ENCODE measurements at places on chromosomes 7 and 10.

DNA sequence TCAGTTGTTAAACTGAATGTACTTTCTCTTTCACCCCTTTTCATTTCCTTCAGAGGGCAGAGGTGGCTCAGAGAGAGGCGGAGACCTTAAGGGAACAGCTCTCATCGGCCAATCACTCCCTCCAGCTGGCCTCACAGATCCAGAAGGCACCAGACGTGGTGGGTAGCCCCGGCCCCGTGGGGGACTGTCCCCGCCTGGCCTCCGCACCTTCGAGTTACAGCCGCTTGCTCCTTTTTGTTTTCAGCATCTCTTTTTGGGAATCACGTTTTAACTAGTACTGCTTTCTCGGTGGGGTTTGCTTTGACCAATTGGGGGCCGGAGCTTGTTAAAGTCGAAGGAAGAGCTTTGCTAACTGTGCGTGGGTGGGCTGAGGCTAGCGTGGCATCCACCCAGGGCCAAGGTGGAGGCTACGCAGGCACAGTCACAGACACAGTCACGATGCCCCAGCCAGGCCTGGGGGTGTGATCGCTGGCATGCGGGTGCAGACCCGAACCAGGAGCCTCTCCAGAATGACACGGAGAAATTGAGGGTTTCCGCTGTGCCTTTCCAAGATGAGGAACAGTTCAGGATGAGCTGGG, 116.2 kb upstream of the SH2B2 start:
- no peak for DNase-seq
- H3K4me3 ChIP-seq = no peak overlapping the region
- H3K4me1 ChIP-seq = no peaks in the 10 kb centered on the region
- no peaks in the 10 kb centered on the region for H3K36me3 ChIP-seq

GRCh38 chr7:85201209-85201608, 14.4 kb upstream of the SEMA3D start:
- H3K27me3 ChIP-seq = no peaks in the 10 kb centered on the region
- no peaks in the 10 kb centered on the region for H3K36me3 ChIP-seq
- DNase-seq = no peak
- H3K4me1 ChIP-seq = no peaks in the 10 kb centered on the region
- no peak overlapping the region for H3K27ac ChIP-seq

DNA sequence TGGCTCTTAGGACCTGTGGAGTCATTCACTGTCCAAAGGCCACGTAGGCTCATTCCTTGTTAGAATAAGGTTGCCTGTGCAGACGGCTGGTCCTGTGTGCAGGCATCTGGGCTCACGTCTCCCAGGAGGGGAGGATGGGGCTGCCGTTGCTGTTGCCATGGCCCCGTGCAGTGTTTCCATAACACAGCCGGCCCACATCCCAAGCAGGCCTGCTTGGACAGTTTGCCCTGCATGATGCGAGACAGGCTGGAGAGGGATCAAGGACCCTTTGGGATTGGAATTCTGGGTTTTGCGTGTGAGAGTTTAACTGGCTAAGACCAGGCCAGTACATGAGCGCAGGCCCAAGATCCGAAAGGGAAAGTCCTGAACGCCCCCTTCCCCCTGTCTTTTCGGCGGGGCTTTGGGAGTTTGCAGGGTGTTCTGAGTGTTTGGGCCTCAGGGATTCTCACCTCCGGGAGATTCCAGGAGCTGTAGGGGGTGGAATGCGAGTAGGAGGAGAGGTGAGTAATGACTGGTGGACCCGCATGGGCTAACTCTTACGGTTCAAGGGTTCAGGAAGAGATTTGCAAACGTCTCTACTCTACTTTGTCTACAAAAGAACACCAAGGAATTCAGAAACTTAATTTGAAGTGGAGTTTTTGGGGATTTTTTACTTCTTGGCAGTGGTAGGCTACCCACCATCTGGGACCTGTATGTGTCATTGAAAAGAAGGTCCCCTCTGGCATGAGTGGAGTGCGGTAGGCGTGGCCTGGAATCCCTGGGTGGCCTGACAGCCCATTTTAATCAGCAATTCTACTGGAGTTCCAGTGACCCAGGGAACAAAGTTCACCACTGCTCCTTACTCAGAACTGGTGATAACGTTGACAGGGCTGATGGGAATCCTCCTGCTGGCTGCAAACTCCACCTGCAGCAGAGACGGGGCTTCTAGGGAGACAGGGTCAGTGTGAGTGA, 125.4 kb downstream of the ITIH5 start:
- DNase-seq = no peak
- H3K4me1 ChIP-seq = no peaks in the 10 kb centered on the region
- no peaks in the 10 kb centered on the region for H3K27me3 ChIP-seq
- H3K36me3 ChIP-seq = no peaks in the 10 kb centered on the region
- H3K27ac ChIP-seq = no peak overlapping the region

DNA sequence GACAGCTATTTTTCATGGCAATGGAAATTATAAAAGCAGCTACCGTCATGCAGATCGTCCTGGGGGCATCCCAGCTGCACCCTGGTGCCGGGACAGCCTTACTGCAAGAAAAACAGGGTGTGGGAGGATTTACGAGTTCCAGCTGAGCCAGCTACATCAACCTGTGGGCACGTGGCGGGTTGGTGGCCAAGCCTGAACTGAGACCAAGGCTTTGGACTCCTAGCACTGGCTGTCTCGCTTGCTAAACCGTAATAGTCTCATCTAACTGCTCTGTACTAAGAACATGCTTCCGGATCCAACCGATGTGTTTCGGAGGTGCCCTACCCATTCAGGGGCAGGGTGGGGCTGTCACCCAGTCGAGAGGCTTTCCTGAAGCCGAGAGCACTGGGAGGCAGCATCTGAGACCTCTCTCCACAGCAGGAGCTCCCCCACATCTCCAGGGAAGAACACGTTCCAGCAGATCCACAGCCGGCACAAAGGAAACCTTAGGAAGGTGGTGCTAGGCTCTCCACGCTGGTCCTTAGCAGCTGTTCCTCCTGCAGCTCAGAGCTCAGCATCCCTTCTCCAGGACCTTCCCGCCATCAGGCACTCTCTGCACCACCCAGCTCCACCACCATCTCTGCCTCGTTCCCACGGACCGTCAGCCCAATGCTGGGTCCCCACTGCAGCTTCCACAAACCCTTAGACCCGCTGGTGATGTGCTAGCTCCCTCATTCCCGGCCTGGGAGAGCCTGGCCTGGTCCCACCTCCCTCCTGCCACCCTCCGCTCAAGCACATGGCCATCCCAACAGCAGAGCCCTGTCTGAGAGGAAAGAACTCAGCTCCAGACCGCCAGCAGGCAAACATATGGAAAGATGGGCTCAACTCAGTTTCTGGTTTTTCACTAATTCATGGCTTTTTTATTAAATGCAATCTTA, 158.5 kb downstream of the PTPRN2 start:
- H3K4me1 ChIP-seq = no peaks in the 10 kb centered on the region
- no peak overlapping the region for H3K27ac ChIP-seq
- H3K36me3 ChIP-seq = no peaks in the 10 kb centered on the region

GRCh38 chr10:132002004-132002403, 20.3 kb upstream of the BNIP3 start:
- no peaks in the 10 kb centered on the region for H3K4me1 ChIP-seq
- DNase-seq = no peak
- no peaks in the 10 kb centered on the region for H3K27me3 ChIP-seq
- no peak overlapping the region for H3K4me3 ChIP-seq

DNA sequence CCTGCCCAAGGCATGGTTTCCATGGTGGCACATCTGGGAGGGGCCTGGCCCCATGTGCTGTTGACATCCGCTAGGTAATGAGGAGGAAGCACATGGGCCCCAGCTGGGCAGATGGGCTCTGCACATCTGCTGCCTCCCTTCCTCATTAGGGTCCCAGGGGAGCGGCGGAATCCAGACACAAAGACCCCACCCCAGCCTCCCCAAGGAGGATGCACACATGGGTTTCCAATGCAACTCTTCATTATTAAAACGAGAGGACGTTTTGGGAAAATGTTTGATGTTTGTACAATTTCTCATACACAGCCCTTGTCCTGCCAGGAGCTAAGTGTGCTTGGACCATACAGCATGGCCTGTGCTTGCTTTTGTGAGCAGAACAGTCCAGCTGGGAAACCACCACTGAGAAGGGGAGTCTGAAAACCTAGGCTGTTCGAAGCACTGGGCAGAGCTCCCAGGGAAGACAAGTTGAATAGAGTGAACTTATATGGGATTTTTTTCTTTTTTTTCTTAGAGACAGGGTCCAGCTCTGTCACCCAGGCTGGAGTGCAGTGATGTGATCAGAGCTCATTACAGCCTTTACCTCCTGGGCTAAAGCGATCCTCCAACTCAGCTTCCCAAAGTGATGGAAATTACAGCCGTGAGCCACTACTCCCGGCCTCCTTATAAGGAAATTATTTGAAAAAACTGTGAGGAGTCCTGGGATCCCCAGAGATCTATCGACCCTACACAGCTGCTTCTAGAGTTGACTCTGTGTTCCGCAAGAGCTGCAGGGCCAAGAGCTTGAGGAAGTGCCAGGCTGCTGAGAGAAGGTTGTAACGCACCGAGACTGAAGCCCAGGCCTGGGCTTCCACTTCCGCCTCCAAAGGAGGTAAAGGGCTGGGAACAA, 23.4 kb downstream of the FAM107B start:
- DNase-seq = no peak
- no peaks in the 10 kb centered on the region for H3K4me1 ChIP-seq
- H3K27me3 ChIP-seq = no peaks in the 10 kb centered on the region
- no peak overlapping the region for H3K4me3 ChIP-seq
- H3K36me3 ChIP-seq = no peaks in the 10 kb centered on the region
- no peak overlapping the region for H3K27ac ChIP-seq

DNA sequence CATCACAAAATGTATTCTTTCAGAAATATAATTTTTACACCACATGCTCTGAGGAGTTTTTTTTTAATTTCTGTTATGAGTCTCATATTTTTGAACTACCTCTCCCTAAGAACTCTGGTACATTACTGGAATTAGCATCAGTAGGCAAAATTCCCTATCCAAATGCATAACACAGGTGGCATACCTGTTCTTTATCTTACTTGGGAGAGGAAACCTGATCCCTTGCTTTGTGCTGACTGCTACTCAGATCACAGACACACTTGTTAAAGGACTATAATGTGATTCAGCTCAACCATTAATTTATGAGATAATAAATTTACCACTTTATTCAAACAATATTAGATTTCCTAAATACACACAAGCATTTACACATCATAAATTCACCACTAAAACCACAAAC, 617.2 kb downstream of the GRM8 start:
- DNase-seq = no peak
- no peak overlapping the region for H3K4me3 ChIP-seq
- no peaks in the 10 kb centered on the region for H3K27me3 ChIP-seq
- H3K27ac ChIP-seq = no peak overlapping the region

DNA sequence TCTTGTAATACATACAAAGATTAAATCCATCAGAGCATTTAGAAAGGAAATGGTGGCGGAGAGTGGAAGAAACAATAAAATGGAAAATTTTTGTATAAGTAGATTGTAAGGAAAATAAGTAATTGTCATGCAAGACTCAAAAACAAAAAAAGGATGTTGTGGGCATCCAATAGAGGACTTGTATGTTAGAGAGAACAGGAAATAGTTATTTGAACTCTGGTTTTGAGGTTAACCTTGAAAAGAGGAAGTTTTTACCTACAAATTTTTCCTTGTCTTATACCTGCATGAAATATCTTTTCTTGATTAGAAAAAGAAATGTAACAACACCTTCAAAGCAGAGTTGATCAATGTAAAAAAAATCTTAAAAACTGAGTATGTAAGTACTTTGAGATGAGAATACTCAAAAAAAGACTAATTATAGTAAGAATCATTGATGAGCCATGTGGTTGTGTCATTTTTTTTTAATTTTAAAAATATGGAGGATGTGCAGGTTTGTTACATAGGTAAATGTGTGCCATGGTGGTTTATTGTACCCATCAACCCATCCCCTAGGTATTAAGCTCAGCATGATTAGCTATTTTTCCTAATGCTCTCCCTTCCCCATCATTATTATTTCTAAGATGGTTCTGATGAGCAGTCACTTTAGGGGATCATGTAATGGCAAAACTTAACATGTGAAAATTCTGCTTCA, 11.9 kb downstream of the TMEM106B start:
- peaks cover 44% of the 10 kb centered on the region for H3K4me1 ChIP-seq
- peak overlapping the region; percentile 30 for H3K27ac ChIP-seq
- no peaks in the 10 kb centered on the region for H3K27me3 ChIP-seq
- peak; percentile 53 for DNase-seq
- no peak overlapping the region for H3K4me3 ChIP-seq
- H3K36me3 ChIP-seq = peaks cover 5% of the 10 kb centered on the region

- peaks cover 4% of the 10 kb centered on the region for H3K27me3 ChIP-seq
- no peak overlapping the region for H3K27ac ChIP-seq
These were observed 137.0 kb downstream of the RAPGEF5 start for GRCh38 chr7:22219739-22220493.

DNA sequence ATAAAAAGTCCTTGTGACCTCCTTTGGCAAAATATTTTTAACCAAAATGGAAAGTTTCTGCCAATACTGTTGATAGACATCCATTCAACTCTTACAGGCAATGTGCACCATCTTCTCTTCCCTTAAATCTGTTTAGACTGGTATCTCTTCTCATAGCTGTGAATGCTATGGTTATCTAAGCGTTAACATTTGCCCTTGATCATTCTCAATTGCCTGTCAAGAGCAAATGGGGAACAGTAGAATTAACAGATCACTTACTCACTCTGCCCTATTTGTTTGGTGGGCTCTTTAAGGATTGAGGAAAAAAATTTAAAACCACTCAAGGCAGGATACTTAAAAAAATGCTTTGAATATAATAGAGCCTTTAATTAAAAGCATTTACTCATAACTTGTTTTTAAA, 808.4 kb downstream of the NXPH1 start:
- no peaks in the 10 kb centered on the region for H3K36me3 ChIP-seq
- H3K4me1 ChIP-seq = no peaks in the 10 kb centered on the region
- no peak overlapping the region for H3K27ac ChIP-seq

DNA sequence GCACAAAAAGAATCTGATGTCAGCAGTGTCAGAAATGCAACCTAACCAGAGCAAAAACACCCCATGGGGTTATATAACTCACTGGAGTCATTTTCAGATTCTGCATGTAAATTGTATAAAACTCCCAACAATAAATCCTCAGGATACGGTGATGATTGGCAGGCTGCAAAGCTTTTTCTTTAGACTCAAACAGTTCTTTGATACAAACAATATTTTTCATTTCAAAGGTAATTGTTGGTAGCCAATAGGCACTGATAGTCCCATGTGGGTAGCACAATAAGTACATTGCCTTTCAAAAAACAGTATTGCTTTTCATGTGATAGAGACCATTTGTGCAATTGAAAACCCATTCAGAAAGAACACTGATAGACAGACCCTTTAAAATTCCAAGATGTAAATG, 98.0 kb downstream of the TMEM26 start:
- no peaks in the 10 kb centered on the region for H3K27me3 ChIP-seq
- H3K4me1 ChIP-seq = no peaks in the 10 kb centered on the region
- no peaks in the 10 kb centered on the region for H3K36me3 ChIP-seq
- no peak overlapping the region for H3K4me3 ChIP-seq
- no peak overlapping the region for H3K27ac ChIP-seq
- no peak for DNase-seq

- H3K4me3 ChIP-seq = no peak overlapping the region
- H3K27ac ChIP-seq = no peak overlapping the region
- no peaks in the 10 kb centered on the region for H3K36me3 ChIP-seq
- H3K27me3 ChIP-seq = no peaks in the 10 kb centered on the region
These were observed 76.8 kb downstream of the TMEM106B start for GRCh38 chr7:12287901-12288300.
